ENCODE measurements at places on chromosomes 4 and X.

- DNase-seq = no peak
Observed at GRCh38 chr4:70667740-70668535, 1.6 kb upstream of the JCHAIN start.

DNA sequence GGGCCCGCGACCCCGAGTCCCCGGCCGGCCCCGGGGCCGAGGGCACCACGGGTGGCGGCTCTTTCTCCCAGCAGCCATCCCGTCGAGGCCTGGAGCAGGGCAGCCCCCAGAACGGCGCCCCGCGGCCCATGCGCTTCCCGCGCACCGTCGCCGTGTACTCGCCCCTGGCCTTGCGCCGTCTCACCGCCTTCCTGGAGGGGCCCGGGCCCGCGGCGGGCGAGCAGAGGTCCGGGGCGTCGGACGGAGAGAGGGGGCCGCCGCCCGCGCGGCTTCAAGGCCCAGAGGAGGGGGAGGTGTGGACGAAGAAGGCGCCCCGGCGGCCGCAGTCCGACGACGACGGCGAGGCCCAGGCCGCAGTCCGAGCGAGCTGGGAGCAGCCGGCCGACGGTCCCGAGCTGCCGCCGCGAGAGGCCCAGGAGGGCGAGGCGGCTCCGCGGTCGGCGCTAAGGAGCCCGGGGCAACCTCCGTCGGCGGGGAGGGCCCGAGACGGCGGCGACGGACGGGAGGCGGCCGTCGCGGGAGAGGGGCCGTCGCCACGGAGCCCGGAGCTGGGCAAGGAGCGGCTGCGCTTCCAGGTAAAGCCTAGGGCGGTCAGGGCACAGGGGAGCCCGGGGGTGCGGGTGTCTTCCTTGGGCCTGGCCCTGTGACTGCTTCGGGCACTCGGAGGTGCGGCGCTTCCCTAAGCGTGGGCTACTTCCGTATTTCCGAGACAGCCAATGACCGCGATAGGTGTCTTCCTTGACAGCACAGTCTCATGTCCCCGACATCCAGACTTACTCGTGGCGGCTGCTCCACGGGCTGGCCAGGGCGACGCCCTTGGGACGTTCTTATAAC is 845 bp downstream of the ZAR1 start:
- peak; percentile 16 for DNase-seq

DNA sequence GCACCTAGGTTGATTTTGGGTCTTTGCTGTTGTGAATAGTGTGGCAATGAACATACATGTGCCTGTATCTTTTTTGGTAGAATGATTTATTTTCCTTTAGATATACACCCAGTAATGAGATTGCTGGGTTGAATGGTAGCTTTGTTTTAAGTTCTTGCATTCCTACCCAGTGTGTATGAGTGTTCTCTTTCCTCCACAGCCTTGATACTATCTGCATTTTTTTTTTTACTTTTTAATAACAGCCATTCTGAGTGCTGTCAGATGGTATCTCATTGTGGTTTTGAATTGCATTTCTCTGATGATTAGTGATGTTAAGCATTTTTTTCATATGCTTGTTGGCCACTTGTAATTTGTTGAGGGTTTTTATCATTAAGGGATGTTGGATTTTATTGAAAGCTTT is 351.8 kb upstream of the GNPDA2 start:
- no peak for DNase-seq

DNA sequence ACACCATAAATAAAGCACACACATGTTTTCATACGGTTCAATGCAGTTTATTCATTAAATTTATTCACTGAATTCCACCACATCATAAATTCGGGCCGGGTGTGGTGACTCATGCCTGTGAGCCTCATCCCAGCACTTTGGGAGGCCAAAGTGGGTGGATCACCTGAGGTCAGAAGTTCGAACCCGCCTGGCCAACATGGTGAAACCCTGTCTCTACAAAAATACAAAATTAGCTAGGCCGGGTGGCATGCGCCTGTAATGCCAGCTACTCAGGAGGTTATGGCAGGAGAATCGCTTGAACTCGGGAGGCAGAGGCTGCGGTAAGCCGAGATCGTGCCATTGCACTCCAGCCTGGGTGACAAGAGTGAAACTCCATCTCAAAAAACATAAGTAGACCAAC is 131.6 kb downstream of the PDS5A start:
- DNase-seq = no peak

GRCh38 chr4:40055863-40056715 is 561 bp upstream of the N4BP2 start:
- DNase-seq = peak; percentile 80

- DNase-seq = no peak
Observed at GRCh38 chr4:12036450-12036849, 607.8 kb upstream of the HS3ST1 start.

DNA sequence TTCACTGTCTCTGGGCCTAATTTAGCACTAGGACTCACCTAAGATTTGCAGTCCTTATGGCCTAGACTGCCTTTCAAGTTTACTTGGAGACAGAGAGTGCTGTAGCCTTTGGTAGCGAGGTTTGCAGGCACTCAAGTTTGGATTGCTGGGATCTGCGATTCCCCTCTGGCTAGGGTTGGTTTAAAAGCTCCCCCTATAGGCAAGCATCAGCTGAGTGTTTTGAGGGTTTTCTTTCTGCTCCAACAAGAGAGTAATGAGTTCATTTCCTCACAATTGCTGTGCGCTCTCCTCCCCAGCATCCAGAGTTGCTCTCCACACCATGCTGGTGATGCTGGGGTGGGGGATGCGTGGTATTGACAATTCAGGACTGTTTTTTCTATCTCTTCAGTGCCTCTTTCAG is 206.9 kb downstream of the GLUD2 start:
- no peak for DNase-seq

DNA sequence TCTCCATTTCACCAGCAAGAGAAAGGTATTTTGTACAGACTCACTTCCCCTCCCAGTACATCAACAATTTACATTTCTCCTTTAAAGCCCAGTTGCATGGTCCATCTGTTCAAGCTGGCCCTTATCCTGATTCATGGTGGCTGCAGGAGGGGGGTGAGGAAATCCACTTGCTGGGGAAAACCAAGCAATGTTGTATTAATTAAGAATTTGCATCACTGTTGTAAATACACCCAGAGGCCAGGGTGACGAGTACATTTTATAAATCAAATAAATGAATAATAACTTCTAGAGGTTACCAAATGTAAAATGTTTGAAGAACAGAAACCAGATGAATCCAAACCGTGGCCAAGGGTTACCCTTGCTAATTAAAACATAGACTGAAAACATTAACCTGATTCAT is 395.9 kb upstream of the INTU start:
- no peak for DNase-seq

GRCh38 chr4:153927451-153927850 is 138.6 kb upstream of the SFRP2 start:
- no peak for DNase-seq

GRCh38 chr4:157791236-157791635 is 381.6 kb downstream of the GASK1B start:
- DNase-seq = no peak

DNA sequence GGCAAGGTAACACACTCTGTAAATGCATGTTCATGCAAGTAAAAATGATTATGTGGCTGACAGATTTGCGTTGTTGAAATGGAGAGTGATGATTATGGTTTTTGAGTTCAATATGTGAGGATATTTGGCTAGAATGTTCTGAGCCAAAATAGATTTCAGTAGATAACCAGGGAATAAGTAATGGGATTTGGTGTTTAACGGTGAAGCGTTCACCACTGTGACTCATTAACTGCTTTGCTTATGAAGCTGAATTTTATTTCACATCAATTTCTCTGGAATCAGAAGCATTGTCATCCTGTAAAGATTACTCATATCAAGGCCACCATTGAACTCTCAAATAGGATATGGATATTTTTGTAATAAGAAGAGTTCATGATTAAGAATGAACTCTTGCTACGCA is 11.7 kb downstream of the AFP start:
- DNase-seq = no peak

- no peak for DNase-seq
Observed at GRCh38 chrX:54492340-54492739, 3.7 kb downstream of the FGD1 start.

DNA sequence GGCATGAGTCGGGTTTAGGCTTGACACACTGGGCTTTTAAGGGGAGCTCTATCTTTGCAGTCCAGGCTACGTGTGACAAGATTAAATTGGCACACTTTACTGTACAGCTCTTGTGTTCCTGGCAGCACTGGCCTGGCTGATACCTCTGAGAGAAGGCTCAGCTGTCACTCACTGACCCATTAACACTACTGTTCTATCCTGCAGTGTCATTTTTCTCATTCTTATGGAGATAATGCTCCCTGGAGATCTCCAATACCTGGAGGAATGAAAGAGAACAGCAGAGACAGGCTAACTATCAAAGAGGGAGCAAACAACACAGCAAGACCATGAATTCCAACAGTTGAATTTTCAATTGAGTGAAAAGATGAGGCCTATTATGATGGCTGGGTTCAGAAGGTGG is 1.7 kb upstream of the PDHA2 start:
- no peak for DNase-seq

- no peak for DNase-seq
Observed at GRCh38 chr4:80489798-80490197, 154.3 kb downstream of the CFAP299 start.

GRCh38 chr4:94957030-94957429 is 199.3 kb downstream of the BMPR1B start:
- DNase-seq = no peak

GRCh38 chr4:22473268-22473667 is 42.6 kb downstream of the ADGRA3 start:
- DNase-seq = peak; percentile 57

DNA sequence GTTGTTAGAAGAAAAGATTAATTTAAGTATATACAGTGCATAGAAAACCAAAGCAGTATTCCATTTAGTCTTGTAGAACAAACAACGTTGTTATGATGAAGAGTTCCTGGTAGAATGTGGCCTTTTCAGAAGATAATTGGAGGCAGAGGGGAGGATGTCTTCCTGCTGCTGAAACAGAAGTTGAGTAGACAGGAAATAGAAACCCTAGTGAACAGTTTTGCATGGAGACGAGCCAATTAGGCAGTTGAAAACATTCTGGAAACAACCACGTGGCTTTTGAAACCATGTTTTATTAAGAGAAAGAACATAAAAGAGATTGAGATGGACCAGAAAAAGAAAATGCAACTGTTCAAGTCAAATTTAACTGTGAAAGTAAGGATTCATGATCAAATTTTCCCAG is 325.2 kb downstream of the CAMK2D start:
- DNase-seq = no peak

GRCh38 chrX:16852617-16853179 is 17.5 kb downstream of the RBBP7 start:
- DNase-seq = no peak

DNA sequence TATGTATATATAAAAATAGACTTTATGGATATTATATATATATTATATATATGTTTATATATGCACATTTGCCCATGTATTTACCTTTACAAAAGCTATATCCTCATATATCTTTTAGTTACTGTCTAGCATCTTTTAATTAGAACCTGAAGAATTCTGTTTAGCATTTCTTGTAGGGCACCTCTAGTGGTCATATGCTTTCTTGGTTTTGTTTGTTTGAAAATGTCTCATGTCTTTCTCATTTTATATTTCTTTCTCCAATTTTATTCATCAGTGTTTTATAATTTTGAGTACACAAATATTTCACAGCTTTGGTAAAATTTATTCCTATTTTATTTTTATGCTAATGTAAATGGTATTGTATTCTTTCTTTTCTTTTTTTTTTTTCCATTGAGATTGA is 70.3 kb upstream of the SPIN4 start:
- DNase-seq = no peak

DNA sequence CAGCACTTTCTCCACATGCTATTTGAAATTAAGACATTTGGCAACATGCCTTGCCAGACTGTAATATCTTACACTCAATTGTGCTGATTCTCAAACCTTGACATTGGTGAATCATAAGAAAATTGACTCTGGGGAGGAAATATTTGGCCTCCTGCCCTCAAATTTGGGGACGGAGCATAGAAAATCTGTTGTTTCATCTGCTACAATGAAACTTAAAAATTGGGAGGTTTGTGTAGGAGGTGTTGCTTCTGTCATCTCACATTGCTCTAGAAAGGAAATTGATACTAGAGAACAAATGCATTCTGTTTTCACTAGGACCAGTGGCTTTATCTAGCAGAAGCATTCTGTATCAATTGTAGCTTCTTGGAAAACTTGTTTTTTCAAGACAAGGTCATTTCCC is 5.3 kb downstream of the OCRL start:
- no peak for DNase-seq

- peak; percentile 92 for DNase-seq
Observed at GRCh38 chr4:74793757-74794381, 454 bp downstream of the BTC start.

GRCh38 chr4:184778325-184778724 is 44.4 kb upstream of the CENPU start:
- no peak for DNase-seq

DNA sequence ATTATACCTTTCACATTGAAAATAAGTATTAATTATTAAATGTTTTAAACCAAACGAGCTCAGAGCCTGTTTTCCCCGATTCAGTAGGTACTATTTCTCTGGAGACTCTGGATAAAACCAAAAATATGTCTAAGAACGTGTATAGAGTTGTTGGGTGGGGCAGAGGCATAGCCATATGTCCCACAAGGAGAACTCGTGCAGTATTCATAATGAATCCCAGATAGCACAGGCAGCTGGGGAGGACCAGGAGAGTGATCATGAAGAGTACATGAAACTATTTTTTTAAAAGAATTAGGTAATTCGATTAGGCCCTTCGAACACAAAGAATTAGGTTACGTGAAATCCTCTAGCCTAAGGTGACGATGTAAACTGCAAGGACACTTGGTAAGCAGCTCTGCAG is 76.1 kb downstream of the CLDN22 start:
- DNase-seq = no peak

GRCh38 chr4:177051473-177052060 is 258.1 kb upstream of the NEIL3 start:
- peak; percentile 25 for DNase-seq

DNA sequence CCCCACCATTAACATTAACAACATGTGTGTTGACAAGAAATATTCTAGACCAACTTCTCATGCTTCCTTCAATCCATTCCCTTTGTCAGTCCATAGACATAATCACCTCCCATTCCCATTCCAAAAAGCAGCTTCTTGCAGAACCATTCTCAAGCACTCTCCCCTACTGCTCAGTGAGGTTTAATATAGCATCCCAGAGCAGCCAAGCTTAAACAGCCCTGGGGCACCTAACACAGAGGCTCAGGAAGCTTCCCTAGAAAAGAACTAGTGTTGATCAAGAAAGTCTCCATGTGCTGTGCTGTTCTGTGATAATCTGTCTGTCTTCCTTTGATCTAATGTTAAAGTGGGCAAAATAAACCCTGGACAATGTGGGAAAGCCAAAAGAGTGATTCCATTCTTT is 174.2 kb upstream of the NOCT start:
- no peak for DNase-seq

- no peak for DNase-seq
Observed at GRCh38 chr4:38577462-38577861, 86.5 kb upstream of the KLF3 start.

DNA sequence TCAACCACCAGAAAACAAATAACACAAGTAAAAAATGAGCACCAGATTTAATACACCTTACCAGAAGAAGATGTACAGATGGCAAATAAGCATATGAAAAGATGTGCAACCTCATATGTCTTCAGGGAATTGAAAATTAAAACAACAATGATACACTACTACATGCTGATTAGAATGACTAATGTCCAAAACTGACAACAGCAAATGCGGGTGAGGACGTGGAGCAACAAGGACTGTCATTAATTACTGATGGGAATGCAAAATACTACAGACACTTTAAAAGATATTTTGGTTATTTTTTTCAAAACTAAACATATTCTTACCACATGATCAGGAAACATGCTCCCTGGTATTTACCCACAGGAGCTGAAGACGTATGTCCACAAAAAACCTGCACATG is 140.3 kb downstream of the FRYL start:
- no peak for DNase-seq
